ENCODE measurements at places on chromosomes 1 and 21.

- DNase-seq, result no peak
These were observed 30.0 kb downstream of the IRF2BP2 start for GRCh38 chr1:234579967-234580366.

DNA sequence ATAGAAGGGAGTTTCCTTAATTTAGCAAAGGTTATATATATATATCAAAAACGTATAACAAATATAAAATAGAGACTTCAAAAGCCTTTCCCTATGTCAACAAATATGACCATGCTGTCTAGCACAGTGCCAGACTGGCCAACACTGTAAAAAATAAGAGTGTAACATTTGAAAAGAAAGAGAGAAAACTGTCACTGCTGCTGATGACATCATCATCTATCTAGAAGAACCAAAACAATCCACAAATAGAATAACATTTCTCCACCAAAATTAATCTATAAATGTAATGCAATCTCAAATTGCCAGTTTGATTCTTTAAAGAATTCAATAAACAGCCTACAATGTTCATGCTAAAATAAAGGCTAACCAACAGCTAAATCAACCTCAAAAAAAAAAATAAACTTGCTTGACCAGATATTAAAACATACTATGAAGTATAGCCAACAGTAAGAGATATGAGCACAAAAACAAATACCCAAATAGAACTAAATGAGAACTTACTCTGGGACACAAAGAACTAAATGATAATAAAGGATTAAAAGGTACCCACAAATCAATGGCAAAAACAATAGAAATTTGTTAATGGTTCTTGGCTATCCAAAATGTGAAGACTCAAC lies 50.2 kb downstream of the ENAH start:
- DNase-seq, result no peak

- no peak for DNase-seq
These were observed 8.9 kb upstream of the FMO3 start for GRCh38 chr1:171081763-171082201.

GRCh38 chr1:102420034-102420433 lies 423.3 kb upstream of the OLFM3 start:
- no peak for DNase-seq

DNA sequence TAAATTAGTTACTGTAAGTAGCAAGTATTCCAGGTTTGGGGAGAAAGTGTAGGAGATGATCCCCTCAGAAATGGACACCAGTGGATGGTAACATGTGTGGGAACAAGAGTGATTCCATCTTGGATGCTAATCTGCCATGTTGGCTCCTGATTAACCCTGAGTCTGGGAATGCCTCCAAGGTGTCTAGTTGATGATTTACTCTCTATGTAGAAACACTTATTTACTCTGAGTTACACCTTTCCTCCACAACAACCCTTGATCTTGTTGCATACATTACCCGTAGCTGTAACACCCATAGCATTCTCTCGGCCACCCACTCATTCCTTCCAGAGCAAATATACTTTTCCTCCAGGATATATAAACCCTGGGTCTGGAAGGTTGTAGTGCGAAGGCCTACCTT lies 315.9 kb upstream of the GREM2 start:
- DNase-seq, result no peak

GRCh38 chr1:155392898-155393411 lies 72.3 kb downstream of the RUSC1 start:
- no peak for DNase-seq

GRCh38 chr1:201697174-201697573 lies 131.8 kb upstream of the IPO9 start:
- DNase-seq, result no peak

- no peak for DNase-seq
These were observed 1.8 kb downstream of the SFT2D2 start for GRCh38 chr1:168227620-168228019.

DNA sequence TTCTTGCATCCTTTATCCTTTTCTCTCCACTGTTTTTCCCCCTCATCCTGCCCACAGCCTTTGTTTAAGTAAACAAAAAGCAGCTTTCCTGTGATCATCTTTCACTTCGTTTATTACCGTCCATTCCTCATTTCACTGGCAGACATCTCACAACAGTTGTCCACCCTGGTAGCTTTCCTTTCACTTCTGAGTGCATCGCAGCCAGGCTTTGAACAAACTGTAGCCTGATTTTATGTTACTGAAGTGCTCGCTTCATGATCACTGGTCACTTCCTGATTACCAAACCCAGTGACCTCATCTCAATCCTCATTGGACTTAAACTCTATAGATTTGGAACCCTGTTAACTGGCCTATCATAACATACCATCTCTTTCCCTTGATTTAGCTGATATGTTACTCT lies 67.7 kb downstream of the SDCCAG8 start:
- DNase-seq, result no peak

- DNase-seq, result no peak
These were observed 28.3 kb downstream of the GADD45A start for GRCh38 chr1:67713057-67713846.

DNA sequence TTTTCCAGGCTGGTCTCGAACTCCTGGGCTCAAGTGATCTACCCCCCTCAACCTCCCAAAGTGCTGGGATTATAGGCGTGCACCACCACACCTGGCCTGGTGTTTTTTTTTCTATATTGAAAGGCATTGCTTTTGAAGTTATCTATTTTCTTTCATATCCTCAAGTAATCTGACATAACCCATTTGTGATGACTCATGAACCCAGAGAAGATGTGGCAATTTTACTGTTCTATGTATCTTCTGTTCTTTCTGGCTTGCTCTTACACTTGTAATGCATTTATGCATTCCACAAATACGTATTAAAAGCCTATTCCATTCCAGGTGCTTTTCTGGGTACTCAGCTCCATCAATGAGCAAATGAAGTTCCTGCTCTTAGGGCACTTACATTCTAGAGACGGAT lies 29.9 kb upstream of the ERRFI1 start:
- no peak for DNase-seq

DNA sequence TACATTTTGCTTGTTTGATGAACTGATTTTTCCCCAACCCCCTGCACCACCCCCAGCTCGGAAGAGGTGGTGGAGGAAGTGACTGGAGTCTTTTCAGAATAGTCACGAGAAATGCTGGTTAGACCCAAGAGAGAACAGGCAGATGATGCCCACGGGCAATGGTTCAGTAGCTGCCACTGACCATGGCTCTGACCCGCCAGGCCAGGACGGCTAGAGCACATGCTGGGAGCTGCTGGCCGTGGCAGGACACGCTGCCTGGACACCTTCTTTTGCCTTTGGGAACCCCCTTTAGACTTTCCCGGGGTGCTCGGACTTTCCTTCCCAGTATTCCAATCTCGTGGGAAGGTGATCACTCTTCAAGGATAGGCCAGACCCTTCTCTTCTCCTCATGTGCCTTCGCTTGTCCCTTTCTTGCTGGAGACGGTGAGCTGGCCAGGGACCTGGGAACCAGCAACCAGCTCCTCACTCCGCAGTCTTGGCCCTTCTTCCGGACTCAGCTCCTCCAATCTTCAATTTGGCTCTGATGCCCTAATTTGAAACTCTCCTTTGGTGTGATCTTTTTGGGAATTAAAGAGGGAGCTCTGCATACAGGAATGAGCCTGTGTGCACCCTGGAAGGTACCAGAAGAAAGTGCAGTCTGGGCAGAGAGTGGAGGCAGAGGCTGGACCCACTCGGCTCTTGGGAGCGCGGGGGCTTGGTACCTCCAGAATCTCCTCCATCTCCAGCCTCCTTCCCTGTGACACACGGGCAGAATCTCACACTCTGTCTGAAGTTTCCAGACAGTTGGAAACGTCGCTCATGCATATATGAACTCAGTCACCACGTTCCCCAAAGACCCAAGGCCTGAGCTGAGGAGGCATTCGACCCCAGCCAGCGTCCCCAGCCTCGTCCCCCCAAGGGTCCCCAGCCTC lies 4.0 kb upstream of the PDE9A start:
- DNase-seq, result no peak

GRCh38 chr1:167081594-167082156 lies 8.5 kb downstream of the GPA33 start:
- DNase-seq, result no peak

GRCh38 chr1:244341455-244342450 lies 110.0 kb downstream of the ADSS2 start:
- DNase-seq, result no peak
